ENCODE measurements at places on chromosomes 3 and 15.

GRCh38 chr3:65313666-65314065 is 625.9 kb upstream of the ADAMTS9 start:
- DNase-seq, result no peak

GRCh38 chr3:21159543-21159906 is 591.5 kb downstream of the ZNF385D start:
- no peak for DNase-seq

DNA sequence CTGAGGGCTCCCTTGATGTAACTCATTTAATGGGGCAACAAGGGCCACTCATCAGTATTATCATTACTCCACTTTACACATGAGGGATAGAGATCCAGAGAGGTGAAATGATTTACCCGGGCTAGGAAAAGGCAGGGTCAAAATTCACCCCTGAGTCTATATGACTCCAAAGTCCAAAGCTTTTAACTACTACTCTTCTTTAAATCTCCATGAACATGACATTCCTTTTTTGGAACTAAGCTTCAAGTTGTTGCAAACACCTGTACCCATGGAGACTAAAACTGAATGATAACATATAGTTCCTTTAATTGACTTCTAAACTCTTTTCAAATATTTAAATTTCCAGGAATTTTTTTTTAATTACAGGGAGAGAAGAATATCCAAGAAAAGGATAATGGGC is 292.9 kb upstream of the GADL1 start:
- no peak for DNase-seq

- DNase-seq, result no peak
Measured at GRCh38 chr15:26355472-26356074, 417.3 kb downstream of the GABRB3 start.

- DNase-seq, result no peak
Measured at GRCh38 chr3:161070252-161070930, 34.8 kb downstream of the B3GALNT1 start.

DNA sequence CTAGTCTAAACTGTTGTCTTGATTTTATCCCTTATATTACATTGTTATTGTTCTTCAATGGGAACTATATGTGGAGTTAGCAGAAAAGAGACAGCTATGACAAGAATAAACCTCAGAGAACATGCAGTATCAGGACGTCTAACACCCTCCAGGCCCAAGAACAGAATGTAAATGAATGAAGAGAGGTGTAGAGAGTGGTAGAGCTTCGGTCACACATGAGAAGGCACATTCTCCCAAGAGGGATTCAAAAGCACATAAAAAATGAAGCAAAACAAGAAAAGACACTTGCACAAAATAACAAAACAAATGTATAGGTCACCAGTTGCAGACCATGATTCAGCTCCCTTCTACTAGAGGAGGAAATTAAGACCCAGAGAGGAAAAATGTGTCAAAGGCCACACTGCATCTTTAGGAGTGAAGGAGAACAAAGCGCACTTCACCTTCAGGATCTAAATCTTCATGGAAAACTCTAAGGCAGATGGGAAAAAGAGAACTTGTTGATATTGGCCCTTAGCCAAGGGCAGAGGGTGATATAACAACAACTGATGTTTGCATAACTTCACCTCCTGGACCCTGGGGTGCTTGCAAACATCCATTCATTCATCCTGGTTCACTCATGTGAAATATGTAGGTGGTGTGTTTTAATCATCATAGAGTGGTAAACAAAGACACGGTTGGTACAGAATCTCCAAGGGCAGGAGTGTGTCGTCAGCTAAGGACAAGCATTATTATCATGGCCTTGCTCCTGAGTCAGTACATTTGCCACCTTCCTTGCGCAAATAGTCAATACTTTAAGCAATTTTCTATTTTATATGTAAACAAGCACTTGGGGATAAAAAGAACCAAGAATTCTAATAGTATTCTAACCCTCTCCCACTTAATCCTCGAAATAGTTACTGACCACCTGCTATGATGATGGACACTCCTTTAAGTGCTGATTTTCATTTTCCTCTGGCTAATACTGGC is 8.8 kb downstream of the NEK10 start:
- no peak for DNase-seq

DNA sequence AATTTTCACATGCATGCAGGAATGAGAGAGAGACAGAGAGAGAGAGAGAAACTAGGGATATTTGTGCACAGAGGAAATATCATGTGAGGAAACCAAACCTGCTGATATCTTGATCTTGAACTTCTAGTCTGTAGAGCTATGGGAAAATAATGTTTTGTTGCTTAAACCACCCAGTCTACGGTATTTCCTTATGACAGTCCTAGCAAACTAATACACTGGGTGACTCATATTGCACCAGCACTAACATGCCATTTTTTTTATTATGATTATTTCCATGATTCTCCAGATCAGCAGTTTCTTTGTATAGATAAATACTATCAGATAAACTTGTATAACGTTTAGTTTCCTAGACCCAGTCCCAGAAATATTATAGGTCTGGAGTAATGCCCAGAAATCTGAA is 1259.0 kb downstream of the ZPLD1 start:
- DNase-seq, result no peak

GRCh38 chr15:45114076-45114750 is at the start of the genes DUOX2 and DUOXA2:
Gene DUOX2, minus strand, starts transcription at chr15:45114172. Its CDS starts 761 bp downstream, at chr15:45113411.
Gene DUOXA2, plus strand, starts transcription at chr15:45114326. Its CDS starts 280 bp downstream, at chr15:45114606.
- no peak for DNase-seq

- no peak for DNase-seq
Measured at GRCh38 chr15:101078669-101079323, 159.6 kb downstream of the LRRK1 start.

DNA sequence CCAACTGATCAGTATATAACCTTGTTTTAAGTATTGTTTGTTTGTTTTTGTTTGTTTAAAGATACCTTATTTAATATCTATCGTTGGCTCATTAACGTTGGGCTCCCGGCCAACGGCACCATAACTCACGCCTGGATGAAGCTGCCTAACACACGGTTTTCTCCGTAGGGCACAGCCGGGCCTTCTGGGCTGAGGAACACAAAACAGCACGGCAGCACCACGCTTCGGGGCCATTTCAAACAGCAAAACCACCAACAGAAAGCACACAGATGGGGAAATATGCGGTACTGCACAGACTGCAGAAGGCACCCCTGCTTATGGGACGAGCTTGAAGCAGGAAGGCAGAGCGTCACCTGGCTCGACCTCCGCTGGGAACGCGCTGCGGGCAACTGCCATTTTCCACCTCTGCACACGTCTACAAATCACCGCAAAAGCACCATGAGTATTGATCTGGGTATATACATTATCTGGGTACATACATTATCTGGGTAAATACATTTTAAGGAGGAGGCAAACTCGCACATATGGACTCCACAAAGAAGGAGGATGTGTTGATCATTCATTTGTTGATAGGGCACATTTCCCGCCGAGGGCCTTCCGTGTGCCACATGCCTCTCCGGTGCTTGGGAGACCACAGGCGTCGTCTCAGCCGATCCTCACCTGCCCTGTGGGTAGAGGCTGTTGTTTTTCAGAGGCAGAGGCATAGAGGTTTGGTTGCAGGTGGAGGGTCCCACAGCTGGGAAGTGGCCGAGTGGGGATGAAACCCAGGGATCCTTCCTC is 123.7 kb upstream of the ATP2B2 start:
- no peak for DNase-seq

GRCh38 chr3:181839916-181840297 is 128.2 kb downstream of the SOX2 start:
- DNase-seq, result no peak

DNA sequence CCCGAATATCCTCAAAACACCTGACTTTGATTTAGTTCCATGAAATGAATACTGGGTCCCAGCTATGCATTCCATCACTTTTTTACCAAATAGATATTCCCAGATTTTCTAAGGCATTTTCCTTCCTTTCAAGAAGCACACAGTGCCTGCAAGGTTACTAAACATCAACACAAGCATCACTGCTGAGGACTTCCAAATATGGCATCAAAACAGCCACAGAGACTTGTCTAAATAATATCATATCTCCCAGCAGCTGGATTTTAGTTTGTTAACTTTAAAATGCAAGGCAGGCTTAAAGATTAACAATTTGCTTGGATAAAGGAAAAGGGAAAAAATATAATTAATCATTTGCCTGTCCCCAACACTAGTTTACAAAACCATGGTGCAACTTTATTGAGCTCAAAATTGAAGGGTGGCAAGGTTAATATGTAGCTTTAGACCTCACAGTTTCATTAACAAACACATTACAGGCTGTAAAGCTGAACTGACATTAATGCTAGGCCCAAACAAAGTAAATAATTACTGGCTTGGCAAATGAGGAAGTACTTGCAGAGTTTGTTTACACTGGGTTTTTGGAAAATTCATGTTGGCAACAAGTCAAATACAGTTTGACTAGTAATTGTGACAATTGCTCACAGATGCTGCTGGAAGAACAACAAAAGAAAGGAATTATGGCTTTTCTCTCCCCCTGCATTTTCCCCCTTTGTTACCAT is 401.7 kb upstream of the CDIN1 start:
- DNase-seq, result no peak

DNA sequence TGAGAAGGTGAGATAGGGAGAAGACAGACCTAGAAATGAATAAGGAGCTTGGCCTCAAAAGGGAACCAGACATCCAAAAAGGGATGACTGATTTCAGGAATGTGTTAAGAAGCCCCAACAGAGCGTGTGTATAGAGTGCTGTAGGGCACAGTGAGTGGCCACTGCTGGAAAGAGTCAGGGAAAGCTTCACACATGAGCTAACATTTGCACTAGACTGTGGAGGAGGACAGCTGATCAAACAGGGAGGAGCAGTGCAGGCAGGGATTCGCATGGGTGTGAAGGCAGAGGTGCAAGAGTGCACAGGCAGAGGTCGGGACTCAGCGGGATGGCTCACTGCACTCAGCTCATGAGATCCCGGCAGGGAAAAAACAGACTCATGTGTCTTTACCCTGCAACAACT is 61.8 kb downstream of the NPTN start:
- no peak for DNase-seq

DNA sequence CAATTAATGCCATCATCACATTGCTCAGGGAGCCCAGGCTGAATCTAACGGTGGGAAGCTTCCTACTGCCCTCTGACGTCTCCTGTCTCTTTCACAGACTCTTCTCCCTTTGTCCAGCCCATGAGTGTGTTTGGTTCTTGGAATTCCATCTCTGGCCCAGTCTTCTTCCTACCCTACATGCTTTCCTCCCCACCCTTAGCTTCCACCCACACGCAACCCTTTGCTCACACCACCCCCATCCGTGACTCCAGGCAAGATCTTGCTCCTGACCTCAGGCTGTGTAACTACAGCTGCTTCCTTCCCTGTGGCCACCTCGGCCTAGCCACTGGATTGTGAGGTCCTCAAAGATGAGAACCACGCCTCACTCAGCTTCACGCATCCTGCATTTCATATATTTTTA is 72.3 kb upstream of the THBS1 start:
- no peak for DNase-seq

GRCh38 chr3:189519458-189519857 is 111.7 kb upstream of the TP63 start:
- no peak for DNase-seq

- DNase-seq, result no peak
Measured at GRCh38 chr15:96703794-96704550, 373.5 kb downstream of the NR2F2 start.

DNA sequence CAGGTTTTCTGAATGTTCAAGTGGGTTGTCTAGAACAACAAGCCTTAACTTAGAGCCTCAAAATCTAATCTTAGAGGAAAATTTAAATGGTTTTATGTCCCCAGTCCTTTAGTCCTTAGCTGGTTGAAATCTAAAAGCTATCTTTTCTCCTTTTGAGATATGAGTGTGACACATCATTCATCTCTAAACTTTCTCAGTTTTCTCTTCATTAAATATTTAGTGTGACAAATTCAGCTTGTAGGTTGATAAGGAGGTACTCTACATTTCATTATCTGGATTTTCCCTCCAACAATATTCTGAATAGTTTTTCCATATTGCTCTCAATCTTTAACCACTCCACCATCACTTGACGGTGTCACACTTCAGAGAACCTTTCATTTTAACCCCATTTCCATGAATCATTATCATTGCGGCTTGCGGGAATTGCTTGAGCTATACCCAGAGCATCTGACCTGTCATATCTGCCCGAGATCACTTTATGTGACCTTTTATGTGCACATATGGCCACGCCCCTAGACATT is 16.1 kb upstream of the ATP8B4 start:
- no peak for DNase-seq

DNA sequence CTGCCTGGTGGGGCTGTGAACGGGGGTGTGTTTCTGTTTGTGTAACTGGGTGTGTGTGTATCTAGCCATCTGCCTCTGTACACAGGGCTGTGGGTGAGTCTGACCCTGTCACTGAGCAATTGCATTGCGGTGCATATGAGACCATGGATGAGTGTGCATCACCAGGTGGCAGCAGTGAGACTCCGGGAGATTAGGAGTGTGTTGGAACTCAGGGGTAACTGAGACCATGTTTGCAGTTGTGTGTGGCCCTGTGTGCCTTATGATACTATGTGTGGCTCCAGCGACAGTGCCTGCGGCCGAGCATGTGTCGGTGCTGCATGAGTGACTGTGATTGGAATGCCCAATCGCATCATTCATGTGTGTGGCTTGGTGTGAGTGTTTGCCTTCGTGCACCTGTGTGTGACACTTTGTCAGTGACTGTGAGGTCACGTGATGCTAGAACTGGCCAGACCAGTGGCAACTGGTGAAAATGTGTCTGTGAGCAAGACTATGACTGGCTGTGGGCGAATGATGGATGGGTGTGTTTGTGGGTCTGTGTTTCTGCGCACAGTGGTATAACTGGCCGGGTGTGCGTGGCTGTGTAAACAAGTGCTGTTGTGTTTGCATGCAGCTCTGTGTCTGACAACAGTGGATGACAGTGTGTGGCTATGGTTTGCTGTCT is 14.0 kb downstream of the VILL start:
- DNase-seq, result no peak

DNA sequence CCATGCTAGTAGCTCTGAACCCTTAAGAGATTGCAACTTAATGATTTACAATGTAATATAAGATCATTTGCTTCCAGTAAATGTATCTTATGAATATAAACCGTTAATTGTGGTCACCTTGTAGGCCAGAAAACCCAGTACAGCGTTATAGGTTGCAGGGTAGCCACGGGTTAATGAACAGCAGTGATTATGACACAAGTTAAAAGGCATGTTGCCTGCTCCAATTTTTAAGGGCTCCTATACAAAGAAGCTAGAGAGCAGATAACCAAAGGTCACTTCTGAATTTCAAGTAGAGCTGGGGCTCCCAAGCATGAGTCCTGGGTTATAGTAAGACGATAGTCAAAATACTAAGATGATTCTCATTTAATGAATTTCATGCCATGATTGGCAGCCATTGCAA is 13.5 kb downstream of the GUCA1C start:
- DNase-seq, result no peak

GRCh38 chr15:25422021-25422420 is 16.8 kb downstream of the UBE3A start:
- DNase-seq, result no peak

DNA sequence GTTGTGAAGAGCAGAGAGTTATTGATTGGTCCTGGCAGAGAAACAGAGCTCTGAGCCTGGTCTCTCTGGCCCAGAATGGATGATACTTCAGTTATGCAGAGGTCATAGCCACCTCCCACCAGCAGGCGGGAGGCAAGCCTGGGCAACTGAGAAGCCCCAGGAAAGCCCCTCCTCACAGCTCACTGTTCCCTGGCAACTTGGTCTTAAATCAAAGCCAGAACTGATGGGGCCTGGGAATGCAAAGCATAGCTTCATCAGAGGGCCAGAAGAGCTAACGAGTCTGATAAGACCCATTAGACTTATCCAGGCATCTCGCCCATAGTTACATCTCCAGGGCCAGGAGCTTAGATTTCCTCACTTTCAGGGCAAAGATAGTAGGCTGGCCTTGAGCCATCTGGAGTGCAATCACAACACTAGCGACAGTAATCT is 5.5 kb upstream of the COLQ start:
- DNase-seq, result no peak

GRCh38 chr15:101406526-101407195 is 82.8 kb downstream of the PCSK6 start:
- no peak for DNase-seq

- no peak for DNase-seq
Measured at GRCh38 chr3:22007368-22007767, 256.4 kb upstream of the ZNF385D start.

All from esophagus squamous epithelium (tissue), 5 donors.